ENCODE measurements at places on chromosomes 2 and 18.

DNA sequence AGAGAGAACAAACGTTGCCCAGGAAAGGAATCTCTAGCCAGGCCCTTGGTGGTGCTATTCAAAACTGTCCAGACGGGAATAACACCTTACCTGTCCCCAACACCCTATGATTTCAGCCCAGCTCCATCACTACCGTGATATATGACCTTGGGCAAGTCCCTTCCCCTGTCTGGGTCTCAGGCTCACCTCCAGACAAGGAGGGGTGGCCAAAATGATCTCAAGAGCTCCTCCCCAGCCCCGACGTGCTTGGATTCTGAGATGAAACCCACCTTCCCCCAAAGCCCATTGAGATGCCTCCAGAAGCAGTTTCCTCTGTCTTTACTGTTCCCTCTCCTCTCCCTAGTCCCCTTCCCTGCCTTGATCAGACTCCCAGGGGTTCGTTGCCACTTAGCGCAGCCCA, 1.5 kb downstream of the KCNK3 start:
- no peak for DNase-seq

DNA sequence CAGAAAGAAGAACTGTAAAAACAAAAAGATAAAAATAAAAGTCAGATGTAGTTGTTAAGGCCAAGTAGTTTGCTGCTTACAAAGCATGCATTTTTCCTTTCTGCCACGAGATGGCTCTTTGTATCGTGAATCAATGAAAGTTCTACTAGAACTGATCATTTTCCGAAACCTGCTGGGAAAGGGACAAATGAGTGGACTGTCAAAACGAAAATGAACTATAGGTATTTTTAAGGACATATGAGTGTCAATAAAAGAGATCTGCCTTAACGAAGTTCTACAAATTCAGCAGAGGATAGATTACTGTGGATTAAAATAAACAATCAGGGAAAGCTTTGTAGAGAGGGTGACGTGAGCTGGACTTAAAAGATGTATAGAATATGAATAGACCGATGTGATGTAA, 15.0 kb upstream of the ELOA2 start:
- no peak for DNase-seq

GRCh38 chr2:20428717-20429490, 18.0 kb upstream of the RHOB start:
- DNase-seq, result no peak

DNA sequence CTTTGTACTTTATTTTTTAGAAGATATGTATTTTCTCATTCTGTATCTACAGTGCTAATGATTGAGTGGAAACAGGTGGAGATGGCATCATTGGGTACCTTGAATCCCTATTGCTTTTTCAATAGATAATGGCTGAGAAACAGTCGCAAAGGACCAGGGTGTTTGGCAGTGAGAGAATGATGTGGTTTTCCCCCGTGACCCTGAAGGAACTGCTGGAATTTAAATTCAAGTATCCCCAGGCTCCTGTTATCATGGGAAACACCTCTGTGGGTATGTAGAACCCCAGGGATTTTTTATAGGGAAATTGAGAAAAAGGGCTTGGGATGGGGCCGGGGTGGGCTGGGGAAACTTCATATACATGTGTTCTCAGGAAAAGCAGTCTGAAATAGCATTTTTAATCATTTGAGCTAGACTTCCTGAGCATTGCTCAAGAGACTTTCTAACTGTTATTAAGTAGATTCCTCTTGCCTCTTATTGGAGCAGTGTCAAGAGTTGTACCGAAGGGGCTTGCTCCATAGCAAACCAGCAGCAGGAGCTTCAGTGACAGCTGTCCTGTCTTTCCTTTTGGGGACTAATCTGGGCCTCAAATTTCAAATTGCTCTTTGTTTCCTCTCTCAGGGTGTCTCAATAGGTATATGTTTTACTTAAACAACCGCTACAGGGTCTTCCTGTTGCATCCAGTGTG, 18.9 kb downstream of the AOX1 start:
- no peak for DNase-seq

- no peak for DNase-seq
These were observed 275.3 kb upstream of the HDAC4 start for GRCh38 chr2:239675826-239676715.

GRCh38 chr2:218894880-218895157, 14.2 kb downstream of the WNT10A start:
- no peak for DNase-seq

GRCh38 chr2:224560549-224560948, 24.6 kb downstream of the CUL3 start:
- no peak for DNase-seq

DNA sequence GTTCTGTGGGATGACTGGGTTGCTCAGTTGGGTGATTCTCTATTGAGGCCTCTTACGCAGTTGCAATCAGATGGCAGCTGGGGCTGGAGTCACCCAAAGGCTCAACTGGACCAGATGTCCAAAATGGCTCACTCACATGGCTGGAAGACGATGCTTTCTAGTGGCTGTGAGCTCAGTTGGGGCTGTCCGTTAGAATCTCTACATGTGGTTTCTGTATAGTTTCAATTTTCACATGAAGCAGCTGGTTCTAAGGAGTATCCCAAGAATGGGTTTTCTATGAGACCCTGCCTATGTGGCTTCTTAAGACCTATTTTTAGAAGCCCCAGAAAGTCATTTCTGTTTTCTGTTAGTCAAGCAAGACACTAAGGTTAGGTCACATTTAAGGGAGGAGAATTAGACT, 4.4 kb downstream of the XRCC5 start:
- DNase-seq, result no peak

DNA sequence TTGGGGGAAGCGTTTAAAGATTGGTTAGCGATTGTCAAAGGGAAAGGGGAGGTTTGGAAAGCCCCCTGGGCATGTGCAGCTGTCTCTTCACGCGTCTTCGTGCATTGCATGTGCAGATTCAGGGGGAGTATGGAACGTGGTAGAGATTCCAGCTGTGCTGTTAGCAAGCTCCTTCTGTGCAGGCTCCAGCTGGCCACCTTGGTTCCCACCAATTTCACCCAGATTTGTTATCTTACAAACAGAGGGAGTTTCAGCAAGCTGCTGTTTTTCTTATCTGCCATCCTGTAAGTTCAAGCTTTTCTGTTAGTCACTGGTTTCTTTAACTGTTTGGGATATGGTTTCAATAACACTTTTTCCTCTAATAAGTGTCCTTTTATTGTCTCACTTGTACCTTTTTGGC, 30.4 kb downstream of the FARP2 start:
- no peak for DNase-seq

DNA sequence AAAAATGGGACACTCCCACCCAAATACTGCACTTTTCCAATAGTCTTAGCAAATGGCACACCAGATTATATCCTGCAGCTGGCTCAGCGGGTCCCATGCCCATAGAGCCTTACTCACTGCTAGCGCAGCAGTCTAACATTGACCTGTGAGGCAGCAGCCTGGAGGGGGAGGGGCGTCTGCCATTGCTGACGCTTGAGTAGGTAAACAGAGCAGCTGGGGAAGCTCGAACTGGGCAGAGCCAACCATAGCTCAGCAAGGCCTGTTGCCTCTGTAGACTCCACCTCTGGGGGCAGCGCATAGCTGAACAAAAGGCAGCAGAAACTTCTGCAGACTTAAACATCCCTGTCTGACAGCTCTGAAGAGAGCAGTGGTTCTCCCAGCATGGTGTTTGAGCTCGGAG, 110.4 kb downstream of the CTIF start:
- no peak for DNase-seq

- DNase-seq, result no peak
These were observed 41.2 kb downstream of the KYNU start for GRCh38 chr2:142918624-142919023.

- DNase-seq, result no peak
These were observed 687.9 kb upstream of the SETBP1 start for GRCh38 chr18:43992741-43993140.

GRCh38 chr2:191190861-191191552, 40.2 kb upstream of the STAT4 start:
- no peak for DNase-seq

DNA sequence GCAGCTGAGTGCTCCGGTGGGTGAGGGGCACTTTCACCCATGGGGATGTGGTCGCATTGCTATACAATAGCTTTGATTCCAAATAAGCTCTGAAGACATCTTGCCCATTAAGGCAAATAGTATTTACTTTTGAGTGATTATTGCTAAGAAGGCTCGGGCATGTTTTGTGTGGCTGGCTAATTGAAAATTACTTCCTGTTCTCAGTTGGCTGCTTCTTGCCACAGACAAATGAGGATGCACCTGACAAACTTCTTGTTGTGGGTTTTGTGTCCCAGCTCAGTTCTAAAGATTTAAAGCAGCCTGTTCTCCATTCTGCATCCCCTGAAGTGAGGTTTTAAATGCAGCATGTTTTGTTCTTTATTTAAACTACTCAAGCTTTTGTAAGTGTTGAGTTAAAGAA, 88.3 kb downstream of the KCNS3 start:
- no peak for DNase-seq

GRCh38 chr18:9684881-9685614, 23.1 kb upstream of the RAB31 start:
- no peak for DNase-seq

DNA sequence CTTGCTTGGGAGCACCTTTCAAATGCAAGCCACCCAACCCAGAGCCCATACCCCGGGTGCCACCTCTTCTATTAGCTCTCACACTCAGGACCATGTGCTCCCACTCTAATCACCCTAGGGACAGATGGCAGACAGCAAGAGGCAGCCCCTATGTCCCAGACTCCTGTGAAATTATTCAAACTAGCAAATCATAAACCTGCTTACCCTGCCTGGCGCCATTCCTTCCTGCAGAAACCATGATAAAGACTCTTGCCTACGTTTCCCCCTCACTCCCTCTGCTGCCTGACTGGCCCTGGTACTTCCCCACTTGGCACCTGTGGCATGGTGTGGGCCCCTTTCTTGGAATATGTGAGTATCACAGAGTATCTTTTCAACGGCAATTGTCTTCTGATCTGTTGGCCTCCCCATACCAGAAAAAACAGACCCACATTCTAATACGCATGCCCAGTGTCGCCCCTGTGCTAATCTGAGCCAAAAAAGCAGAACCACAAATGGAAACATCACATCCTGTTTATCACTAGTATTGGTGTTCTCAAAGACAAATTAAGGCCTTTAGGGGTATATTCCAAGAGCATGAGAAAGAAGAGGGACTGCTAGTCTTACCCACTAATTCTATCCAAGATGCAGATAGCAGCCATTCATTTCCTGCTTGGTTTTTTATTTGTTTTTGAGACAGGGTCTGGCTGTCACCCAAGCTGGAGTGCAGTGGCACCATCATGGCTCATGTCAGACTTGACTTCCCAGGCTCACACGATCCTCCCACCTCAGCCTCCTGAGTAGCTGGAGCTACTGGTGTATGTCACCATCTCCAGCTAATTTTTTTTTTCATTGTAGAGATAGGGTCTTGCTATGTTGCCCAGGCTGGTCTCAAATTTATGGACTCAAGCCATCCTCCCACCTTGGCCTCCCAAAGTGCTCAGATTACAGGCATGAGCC, 44.1 kb upstream of the TTC39C start:
- DNase-seq, result no peak

GRCh38 chr2:158936978-158937377, 31.5 kb upstream of the TANC1 start:
- no peak for DNase-seq

GRCh38 chr2:120703330-120703994, 32.2 kb upstream of the GLI2 start:
- DNase-seq, result no peak

- no peak for DNase-seq
These were observed 19.3 kb upstream of the TTR start for GRCh38 chr18:31572368-31572767.

GRCh38 chr18:40292985-40293710, 1661.9 kb upstream of the PIK3C3 start:
- no peak for DNase-seq

DNA sequence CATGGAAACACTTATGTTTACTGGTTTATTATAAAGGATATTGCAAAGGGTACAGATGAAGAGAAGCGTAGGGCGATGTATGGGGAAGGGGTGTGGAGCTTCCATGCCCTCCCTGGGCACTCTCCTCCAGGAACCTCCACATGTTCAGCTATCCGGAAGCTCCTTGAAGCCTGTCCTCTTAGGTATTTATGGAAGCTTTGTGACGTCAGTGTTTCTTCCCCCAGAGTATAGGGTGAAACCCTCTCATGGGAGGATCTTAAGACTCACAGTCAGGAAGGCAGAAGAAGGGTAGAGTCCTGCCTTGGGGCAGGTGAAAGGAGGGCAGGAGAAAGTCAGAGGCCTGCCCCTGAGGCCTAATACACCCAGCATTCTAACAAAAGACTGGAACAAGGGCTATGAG, 61.3 kb upstream of the CREB1 start:
- no peak for DNase-seq

DNA sequence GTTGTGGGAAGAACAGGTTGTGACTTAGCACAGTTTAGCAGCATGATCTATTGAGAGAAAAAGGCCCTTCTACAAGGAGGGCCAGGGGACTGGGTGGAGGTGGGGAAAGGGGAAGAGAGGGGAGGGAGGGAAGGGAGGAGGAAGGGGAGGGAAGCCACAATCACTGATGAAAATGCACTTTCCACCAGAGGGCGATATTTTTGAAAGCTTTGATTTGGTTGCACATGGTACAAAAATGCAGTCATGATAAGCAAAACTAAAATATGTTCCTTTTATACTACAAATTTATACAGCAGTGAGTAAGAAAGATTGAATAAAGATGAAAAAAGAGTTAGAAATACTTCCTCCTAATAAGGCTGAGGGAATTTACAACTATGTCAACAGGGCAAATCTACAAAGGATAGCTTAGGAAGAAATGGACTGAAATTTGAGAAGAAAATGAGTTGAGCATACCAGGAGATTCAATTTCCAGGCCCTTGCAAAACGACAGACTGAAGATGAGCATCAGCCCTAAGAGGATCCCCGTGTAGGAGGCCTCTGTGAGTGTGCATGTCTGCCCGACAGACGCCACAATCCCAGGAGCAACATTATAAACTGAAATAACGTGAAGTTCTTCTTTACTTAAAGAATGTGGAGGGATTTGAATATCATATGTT, 17.2 kb downstream of the SH3YL1 start:
- DNase-seq, result no peak

DNA sequence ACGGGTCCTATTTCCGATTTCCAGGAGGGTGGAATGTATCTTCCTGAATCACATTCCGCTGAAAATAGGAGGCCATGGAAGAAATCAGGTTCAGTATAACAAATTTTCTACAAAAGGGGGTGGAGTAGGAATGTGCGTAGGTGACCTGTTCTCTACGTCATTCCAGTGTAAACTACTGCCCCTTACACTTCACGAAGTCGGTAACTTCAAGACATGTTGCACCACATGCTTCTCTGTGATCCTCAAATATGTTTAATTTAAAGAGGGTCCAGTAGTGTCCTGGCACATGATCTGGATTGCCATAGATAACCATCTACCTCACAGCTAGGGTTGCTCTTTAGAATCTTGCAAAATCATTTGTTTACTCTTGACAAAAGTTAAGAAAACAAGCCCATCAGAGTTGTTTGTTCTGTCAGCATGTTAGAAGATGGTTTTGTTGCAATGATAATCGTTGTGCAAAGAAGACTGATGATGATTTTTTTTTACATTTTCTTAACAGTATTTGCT, 7.5 kb upstream of the CPS1 start:
- no peak for DNase-seq

GRCh38 chr2:16392647-16393499, 272.8 kb downstream of the CYRIA start:
- no peak for DNase-seq

Measured in H1 (cell line).